ENCODE measurements at places on chromosomes 5 and 9. TPM values are rescaled to one million over a fixed set of nuclear protein-coding genes. Genes with fewer than 3 reads are reported as not detected.

Gene ST8SIA4
- 4.3 TPM for total RNA-seq

Gene MSX2
- 1.6 TPM for total RNA-seq

Gene C9
- total RNA-seq = not detected

Gene PPP2R2B
- 2.7 TPM for total RNA-seq

Gene ITK
- total RNA-seq = 0.13 TPM

Gene MSMP
- total RNA-seq = not detected

Gene PLK2
- 106 TPM for total RNA-seq

Gene SLC36A2
- 0.25 TPM for total RNA-seq

Gene EQTN
- total RNA-seq = not detected

Gene KIF24
- 0.46 TPM for total RNA-seq

Gene UNC13B
- total RNA-seq = 18.7 TPM

Gene DMRT3
- not detected for total RNA-seq

Gene FOXI1
- total RNA-seq = not detected

Gene RORB
- 3.0 TPM for total RNA-seq

Gene FBP2
- total RNA-seq = not detected

- no peak for DNase-seq
These were observed 23.4 kb downstream of the CDK20 start for GRCh38 chr9:87950765-87951488.

DNA sequence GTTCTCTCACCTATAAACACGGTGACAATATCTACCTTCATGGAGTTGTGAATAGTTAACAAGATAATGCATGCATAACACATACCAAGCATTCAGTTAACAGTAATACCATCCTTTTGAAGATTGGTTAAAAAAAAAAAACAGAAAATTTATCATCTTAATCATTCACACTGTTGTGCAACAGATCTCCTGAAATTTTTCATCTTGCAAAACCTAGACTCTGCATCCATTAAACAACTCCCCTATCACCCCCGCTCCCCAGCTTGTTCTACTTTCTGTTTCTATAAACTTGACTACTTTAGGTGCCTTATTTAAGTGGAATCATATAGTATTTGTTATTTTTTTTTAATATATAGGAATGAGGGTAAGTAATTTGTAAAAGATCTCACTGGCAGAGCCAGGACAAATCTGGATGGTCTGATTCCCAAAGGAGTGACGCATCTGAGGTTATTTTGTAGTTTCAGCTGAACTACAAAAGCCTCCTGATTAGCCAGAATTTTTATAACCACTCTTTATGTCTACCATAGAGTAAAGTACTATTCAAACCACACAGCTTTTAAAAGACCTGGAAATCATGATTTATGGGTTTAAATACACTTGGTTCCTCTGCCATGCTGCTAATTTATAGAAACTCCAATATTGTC lies 93.0 kb downstream of the FANCC start:
- no peak for DNase-seq

DNA sequence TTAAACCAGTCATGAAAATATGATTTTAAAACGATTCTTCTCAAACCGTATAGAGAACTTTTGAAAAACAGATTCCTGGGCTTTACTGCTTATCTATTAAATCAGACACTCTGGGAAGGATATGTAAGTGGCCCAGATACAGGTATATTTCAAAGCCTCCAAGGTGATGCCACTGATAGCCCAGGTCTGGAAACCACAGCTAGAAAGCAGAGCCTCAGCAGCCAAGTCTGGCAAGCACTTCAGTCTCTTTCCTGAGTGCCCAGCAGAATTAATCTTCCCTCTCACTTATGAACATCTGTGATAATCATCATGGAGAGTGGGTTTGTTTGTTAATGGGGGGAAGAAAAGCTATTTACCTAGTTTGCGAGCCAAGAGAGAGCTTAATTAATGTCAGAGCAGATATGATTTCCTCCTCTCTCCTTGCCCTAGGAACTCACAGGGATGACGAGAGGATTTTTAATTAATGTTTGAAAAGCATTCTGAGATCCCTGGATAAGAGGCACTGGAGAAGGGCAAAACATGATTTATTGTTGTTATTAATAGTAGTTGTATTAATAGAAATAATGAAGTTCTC lies 368.4 kb downstream of the TLE1 start:
- DNase-seq = no peak

- DNase-seq = no peak
These were observed 145.8 kb upstream of the MEF2C start for GRCh38 chr5:89028595-89029285.

- no peak for DNase-seq
These were observed 9.1 kb downstream of the NEK6 start for GRCh38 chr9:124266826-124267201.

DNA sequence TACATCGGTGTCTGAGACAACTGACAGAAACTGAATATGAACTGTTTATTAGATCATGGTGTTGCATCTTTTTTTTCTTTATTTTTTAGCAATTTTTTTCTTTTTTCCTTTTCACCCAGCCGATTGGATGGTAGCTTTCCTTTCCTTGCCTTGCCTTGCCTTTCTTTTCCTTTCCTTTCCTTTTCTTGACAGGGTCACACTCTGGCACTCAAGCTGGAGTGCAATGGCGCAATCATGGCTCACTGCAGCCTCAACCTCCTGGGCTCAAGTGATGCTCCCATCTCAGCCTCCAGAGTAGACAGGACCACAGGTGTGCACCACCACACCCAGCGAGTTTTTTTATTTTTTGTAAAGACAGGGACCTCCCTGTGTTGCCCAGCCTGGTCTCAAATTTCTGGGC lies 2.8 kb downstream of the PDE6A start:
- DNase-seq = no peak

DNA sequence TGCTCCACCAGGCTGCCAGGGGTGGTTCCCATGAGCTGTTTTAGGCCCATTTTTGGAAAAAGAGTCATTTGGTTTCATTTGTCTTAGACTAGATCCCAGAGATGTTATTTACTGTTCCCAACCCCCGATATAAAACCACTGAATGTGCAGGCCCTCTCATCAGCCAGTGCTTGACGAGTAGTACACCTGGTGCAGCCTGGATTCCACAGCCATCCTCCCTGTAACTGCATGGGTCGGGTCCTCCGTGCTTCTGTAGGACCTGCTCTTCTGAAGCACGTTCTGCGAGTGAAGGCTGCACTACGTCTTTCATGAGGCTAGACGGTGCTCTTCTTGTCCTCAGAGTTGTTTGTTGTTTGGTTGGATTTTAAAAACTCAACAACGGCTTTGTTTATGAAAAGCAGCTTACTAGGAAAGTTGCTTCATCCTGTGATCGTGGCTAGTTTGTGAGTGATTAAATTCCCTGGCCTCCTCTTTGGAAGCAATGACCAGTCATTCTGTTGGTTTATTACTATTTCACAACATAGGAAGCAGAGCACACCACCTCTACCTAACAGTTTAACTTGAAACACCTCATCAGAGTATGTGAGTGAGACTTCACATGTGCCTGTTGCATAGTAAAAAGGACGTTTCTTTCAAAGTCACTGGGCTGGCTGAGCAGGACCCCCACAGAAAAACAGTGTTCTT lies 135.2 kb downstream of the AOPEP start:
- no peak for DNase-seq

DNA sequence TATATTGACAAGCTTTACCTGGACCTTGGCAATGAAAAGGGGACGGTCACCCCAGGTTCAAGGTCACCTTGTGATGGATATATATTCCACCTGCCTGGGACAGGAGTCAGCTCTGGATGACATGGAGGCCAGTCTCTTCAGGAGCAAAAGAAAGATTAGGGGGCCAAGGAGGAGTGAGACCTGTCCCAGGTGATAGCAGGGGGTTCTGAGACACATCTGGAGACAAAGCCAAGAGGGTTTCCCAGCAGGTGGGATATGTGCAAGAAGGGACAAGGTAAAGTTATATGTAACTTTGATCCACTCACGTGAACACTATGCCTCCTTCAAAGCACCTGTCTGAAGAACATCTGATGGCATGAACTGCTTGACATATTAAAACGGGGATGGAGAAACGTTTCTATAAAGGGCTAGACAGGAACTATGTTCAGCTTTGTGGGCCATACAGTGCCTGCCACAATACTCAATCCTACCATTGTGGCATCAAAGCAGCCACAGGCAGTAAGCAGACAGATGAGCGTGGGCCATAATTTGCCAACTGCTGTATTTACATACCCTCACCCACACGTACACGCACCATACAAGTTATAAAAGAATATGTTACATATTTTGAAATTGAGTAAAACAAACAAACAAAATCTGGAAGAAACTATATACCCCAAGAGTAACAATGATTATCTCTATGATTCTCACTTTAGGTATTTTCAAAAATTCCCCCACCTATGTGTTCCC lies 62.9 kb upstream of the ZNF622 start:
- no peak for DNase-seq

DNA sequence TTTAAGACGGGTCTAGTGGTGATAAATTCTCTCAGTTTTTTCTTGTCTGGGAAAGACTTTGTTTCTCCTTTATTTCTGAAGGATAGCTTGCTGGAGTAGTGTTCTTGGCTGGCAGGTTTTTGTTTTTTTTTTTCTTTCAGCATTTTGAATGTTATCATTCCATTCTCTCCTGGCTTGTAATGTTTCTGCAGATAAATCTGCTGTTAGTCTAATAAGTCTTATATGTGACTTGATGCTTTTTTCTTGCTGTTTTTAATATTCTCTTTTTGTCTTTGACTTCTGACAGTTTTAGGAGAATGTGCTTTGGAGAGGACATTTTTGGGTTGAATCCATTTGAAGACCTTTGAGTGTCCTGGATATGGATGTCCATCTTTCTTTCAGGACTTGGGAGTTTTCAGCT lies 16.0 kb downstream of the HSD17B4 start:
- no peak for DNase-seq

- no peak for DNase-seq
These were observed 166.2 kb downstream of the PAX5 start for GRCh38 chr9:36867672-36868471.

DNA sequence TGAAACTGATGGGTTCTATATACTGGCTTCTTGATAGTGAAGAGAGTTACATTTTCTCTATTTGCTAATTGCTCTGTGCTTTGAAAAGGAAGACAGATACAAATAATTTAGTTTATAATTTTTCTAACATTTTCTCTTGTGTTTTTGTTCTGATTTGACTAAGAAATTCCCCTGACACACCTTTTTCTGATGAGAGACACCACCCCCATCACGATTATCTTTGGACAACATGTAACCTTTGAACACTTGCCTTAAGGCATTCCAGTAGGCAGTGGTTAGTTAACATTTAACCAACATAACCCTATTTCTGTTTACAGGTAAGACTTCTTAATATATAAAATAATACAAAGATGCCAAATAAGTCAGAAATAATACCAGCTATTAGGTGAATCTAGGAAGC lies 4.1 kb upstream of the PTBP3 start:
- no peak for DNase-seq

GRCh38 chr5:6812800-6813731 lies 99.8 kb downstream of the TENT4A start:
- DNase-seq = no peak

DNA sequence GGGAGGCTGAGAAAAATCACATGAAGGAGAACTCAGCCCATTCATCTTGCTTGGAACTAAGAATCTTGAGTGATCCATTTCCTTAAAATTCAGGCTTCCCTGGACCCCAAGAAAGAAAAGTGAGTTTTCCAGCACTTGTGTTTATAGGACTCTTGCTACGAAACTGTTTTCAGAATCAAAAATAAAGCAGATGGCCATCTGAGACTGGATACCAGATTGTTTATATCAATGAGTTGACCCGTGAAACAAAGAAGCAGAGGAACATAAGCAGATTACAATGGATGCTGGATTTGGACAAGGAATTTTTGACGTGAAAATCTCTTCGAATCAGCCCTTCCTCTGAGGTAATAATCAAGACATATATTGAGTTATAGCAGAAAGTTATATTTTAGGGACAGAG lies 223.2 kb downstream of the SYK start:
- no peak for DNase-seq

DNA sequence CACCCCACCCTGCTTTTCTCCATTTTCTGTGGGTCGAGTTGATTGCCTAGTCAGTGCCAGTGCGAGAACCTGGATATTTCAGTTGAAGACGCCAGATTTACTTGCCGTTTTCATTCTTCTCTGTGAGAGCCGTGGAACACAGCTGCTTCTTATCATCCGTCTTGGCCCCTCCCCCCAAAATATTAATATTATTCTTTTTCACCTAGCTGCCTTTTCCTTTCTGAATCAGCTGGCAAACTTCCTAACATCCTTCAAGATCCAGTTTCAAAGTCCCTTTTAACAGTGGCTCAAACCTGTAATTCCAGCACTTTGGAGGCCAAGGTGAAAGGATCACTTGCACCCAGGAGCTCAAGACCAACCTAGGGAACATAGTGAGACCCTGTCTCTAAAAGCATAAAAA lies 117.1 kb upstream of the RASA1 start:
- no peak for DNase-seq

DNA sequence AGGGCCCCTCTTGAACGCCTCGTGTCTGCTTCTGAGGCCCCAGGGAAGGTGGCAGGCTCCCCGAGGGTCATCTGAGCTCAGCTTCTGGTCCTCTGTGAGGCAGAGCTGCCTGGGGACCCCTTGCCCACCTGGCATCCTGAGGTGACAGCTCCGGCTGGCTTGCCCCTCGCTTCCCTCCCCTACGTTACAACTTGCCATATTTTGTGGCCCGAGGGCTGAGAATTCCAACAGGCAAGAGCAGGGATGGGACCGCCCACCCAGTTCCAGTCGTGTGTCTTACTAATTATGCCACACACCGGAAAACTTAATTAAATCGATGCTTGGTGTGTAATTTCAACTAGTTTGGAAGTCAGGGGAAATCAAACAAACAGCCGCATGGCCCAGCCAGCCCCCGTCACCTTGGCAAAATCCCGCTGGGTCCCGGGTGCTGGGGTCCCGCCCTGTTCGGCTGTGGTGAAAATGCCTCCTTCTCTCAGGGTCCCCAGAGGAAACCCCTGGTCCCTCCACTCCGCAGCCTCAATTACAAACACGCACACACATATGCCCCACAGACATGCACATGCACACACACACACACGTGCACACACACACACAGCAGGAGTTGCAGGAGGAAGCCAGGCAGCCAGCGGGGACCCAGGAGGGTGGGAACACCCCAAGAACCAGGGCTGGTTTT lies 221.0 kb upstream of the IER5L start:
- DNase-seq = no peak
